ENCODE measurements at places on chromosomes 3 and 15. TPM values are rescaled to one million over a fixed set of nuclear protein-coding genes. Genes with fewer than 3 reads are reported as not detected.

PRR20G gene
- not detected for total RNA-seq

AHSG gene
- total RNA-seq, result 0.52 TPM

TMEM158 gene
- total RNA-seq, result 0.52 TPM

SLC4A7 gene
- 54.3 TPM for total RNA-seq

MINDY2 gene
- 9.4 TPM for total RNA-seq

CEMIP gene
- total RNA-seq, result 0.52 TPM

RNF13 gene
- 98.6 TPM for total RNA-seq

RAB5A gene
- 38.6 TPM for total RNA-seq

GPR62 gene
- 0.52 TPM for total RNA-seq

FAM3D gene
- not detected for total RNA-seq

NR2E3 gene
- total RNA-seq, result 1.0 TPM

ZNF774 gene
- total RNA-seq, result 2.1 TPM

MESP1 gene
- 0.52 TPM for total RNA-seq

C3orf18 gene
- 11.5 TPM for total RNA-seq

KBTBD13 gene
- total RNA-seq, result 1.6 TPM

SIDT1 gene
- total RNA-seq, result 2.1 TPM
